ENCODE measurements at places on chromosomes 12 and 14. TPM values are rescaled to one million over a fixed set of nuclear protein-coding genes. Genes with fewer than 3 reads are reported as not detected.

USP30 gene
- 16.0 TPM for polyA plus RNA-seq

- DNase-seq: no peak
Observed at GRCh38 chr12:115386946-115387345, 703.0 kb upstream of the TBX3 start.

- no peak for DNase-seq
Observed at GRCh38 chr12:122013136-122013535, 8.5 kb upstream of the BCL7A start.

- no peak for DNase-seq
Observed at GRCh38 chr14:61520576-61520975, 174.7 kb upstream of the HIF1A start.

IL31 gene
- not detected for polyA plus RNA-seq

CLSTN3 gene
- polyA plus RNA-seq: 19.2 TPM

All from BJ (cell line).